Stimulated activated CD8-positive, alpha-beta memory T cell treated with anti-CD3 and anti-CD28 coated beads, Interleukin-4, amount 100 ng/mL, for 1 hour (primary cell): ENCODE measurements at places on chromosomes 7 and 10.

DNA sequence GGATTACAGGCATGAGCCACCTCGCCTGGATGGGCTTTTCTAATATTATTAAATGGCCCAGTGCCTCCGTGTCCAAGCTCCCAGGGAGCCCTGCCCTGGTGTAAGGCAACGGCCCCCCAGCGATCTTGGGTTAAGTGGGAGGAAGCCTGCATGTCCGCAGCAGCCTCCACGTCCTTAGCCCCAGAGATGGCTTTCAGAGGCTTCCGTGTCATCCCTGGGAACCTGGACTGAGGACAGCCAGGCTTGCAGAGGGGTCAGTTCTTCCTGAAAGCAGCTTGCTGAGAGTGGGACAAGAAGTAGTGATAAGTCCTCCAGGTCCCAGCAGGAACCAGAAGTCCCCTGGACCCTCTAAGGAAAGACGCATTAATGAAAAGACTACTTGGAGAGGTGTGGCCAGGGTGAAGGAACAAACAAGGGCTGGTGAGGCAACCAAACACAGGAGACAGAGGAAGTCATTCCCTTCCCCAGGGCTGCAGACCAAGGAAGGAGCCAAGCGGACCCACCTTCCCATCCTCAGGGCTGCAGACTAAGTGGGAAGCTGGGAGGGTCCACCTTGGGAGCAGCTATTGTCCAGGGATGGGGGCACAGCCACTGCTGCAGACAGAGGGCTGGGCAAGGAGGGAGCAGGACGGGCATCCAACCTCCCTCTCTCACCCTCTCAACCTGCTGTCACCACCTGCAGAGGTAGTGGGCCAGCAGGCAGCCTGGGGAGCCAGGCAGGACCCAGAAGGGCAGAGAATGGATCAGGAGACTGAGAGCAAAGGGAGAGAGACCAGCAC, 13.0 kb upstream of the INSIG1 start:
- no peak for DNase-seq

- DNase-seq, result no peak
Observed at GRCh38 chr10:132463333-132464255, 66.6 kb downstream of the PWWP2B start.

DNA sequence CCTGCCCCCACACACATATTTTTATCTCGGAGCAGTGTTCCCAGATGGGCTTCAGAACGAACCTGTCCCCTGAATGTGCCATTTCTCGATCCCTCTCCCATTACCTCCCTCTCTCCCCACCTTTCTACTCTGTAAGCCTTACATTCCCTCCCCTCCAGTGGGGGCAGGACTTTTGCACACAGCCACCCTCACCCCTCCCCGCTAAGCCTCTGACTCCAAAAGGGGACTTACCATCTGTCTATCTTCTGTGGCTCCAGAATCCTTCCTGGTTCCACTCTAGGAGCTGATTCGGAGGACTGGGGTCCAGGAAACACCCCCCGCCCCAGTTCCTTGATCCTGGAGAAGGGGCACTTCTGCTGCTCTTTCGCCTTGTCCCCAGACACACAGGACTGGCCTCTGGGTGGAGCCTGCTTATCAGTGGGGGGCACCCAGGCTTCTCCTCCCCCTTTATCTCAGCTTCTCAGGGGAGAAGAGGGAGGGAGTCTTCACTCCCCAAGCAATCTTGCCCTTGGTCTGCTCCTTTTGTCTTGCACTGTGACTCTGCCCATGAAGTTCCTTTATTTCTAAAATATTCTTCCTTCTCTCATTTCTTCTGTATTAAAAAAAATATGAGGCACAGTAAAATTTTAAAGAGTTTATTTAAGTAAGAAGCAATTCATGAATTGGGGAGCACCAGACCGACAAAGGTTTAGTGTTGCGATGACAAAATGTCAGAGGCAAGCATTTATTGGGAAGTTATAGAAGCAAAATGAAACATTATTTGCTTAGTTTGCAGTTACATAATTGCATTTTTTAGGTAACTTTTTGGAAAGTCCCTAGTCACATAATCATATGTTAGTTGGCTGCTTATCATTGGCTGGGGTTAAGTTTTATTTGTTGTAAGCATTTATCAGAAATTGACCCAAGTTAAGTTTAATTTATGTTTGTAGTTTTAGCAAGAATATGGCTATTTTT, at the start of gene KEL:
KEL (minus strand) TSS at position 391 of the 954 bp plus-strand sequence; CDS start at position 234, 157 bp downstream.
- no peak for DNase-seq

DNA sequence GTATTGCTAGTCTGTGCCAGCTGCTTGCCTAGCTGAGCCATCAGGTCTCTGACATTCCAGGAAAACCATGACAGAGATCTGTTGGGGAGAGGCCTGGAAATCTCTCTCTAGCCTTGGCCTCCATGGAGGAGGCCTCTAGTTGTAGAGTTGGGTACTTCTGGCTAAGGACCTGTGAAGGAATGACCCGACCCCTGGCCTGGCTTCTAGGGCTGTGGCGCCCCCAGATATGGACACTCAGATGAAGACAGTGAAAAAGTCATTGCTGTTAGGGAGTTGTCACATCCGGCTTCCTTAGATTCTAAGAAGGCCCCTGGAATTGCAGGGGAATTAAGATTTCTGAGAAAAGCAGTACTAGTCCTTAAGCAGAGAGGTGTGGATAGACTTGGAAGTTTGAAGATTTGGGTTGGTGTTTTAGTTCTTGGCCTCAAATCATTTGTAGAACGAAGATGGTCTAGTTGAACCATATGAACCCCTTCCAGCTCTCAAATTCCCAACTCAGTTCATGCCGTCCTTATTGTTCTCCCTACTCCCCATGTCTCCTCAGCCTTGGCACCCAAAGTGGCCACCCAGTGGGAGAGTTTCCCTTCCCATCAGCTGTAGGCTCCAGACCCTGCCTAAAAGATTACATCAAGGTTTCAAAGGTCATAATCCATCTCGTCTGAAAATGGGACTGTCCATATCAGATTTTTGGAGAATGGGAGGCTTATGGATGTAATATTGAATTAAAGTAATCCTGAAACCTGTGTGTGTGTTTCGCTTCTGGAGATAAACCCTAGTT, 7.0 kb downstream of the HHEX start:
- DNase-seq, result no peak

GRCh38 chr10:91555455-91555854, 77.4 kb downstream of the PPP1R3C start:
- DNase-seq, result no peak

DNA sequence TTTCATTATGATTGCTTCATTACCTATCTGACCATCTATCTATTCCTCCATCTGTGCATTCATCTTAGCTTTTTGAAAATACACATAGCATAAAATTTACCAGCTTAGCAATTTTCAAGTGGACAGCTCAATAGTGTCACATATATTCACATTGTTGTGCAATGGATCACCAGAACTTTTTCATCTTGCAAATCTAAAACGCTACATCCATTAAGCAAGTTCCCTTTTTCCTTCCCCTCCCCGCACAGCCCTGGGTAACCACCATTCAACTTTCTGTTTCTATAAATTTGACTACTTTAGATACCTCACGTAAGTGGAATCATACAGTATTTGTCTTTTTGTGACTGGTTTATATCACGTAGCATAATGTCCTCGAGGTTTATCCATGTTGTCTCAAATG, 78.0 kb upstream of the ADRB1 start:
- no peak for DNase-seq

- DNase-seq, result no peak
Observed at GRCh38 chr10:94403380-94404213, 1.3 kb downstream of the TBC1D12 start.

- DNase-seq, result no peak
Observed at GRCh38 chr7:124457841-124458240, 307.8 kb downstream of the GPR37 start.

GRCh38 chr10:91034042-91034441, 113.2 kb upstream of the ANKRD1 start:
- DNase-seq, result no peak

- no peak for DNase-seq
Observed at GRCh38 chr10:94355841-94356240, 6.9 kb downstream of the NOC3L start.

GRCh38 chr7:93646538-93646937, 72.0 kb upstream of the CALCR start:
- no peak for DNase-seq

DNA sequence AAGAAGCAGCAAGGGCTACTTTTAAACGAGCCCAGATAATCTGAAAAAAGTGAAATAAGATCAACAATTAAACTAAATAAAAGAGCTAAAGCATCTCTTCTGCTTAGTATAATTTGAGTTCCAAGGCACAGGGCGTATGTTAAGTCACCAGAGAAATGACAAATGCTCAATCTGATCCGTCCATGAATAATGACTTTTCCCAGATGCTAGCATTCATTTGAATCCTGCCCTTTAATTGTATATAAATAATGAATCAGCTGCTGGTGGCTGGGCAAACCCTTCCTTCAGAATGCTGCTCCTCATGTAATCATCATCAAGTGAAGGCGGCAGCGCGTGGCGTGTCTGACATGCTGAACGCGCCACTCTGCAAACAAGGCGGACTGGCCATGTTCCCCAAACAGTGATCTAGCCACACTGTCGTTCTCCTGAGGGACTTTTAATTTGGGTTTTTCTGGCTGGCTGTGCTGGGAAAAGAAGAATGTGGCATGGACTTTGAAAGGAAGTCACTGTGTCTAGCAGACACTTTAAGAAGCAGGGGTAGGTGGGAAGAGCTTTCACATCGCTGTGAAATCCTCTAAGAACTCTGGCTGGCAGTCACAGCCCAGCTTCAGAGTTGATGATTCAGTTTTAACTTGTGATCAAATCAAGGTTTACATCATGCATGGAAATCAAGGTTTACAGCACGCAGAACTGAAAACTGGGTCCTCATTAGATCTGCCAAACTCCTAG, 70.7 kb downstream of the BEND7 start:
- DNase-seq, result no peak

- DNase-seq, result no peak
Observed at GRCh38 chr7:93161181-93161762, 13.1 kb upstream of the SAMD9L start.

GRCh38 chr7:155164316-155164715, 94.2 kb downstream of the HTR5A start:
- no peak for DNase-seq

- DNase-seq, result no peak
Observed at GRCh38 chr10:49220031-49220430, 31.8 kb upstream of the TMEM273 start.

- DNase-seq, result no peak
Observed at GRCh38 chr7:107726356-107727130, 17.4 kb upstream of the CBLL1 start.

DNA sequence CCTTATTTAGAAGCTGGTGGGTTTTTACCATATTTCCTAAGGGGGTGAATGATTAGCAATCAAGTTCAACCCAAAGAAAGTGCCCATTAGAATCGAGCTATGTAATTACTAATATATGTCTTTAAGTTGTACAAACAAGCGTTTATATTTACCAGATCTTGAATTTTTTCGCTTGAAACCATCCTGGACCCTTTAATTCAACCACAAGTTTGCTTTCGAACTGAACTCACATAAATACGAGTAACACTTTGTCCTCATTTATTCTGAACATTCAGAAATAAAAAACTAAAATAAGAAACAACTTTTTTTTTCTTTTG, 1.5 kb downstream of the SRI start:
- no peak for DNase-seq

GRCh38 chr7:28060371-28060950, 120.1 kb downstream of the JAZF1 start:
- DNase-seq, result no peak

- DNase-seq, result no peak
Observed at GRCh38 chr10:100175875-100176274, 10.0 kb downstream of the ERLIN1 start.

- DNase-seq, result no peak
Observed at GRCh38 chr10:67776371-67776770, 61.6 kb downstream of the DNAJC12 start.
